ENCODE measurements at places on chromosomes 4 and X.
A peak's percentile ranks its signal among the peaks of the same experiment; 100 is the strongest.

DNA sequence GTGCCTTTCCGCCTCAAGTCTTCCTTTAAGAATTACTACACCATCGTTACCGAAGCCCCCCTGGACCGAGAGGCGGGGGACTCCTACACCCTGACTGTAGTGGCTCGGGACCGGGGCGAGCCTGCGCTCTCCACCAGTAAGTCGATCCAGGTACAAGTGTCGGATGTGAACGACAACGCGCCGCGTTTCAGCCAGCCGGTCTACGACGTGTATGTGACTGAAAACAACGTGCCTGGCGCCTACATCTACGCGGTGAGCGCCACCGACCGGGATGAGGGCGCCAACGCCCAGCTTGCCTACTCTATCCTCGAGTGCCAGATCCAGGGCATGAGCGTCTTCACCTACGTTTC, 2.2 kb downstream of the PCDH10 start:
- peak; percentile 65 for DNase-seq

DNA sequence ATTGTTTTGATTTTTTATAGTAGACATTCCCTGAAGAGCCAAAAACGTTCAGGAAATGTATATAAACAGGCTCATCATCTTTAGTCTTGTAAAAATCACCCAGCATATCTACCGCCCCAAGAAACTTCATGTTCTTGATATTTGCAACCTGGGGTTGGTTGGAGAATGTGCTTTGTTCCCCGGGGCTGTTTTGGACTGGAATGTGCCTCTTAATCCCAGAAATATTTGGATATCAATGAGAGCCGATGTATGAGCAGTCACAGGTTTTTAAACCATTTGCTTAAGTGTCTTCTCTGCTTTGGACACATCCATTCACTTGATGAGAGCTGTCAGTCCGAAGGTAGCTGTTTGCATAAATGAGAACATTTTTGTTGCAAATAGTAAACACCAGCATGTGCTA, 449.7 kb downstream of the PCDH7 start:
- no peak for DNase-seq

DNA sequence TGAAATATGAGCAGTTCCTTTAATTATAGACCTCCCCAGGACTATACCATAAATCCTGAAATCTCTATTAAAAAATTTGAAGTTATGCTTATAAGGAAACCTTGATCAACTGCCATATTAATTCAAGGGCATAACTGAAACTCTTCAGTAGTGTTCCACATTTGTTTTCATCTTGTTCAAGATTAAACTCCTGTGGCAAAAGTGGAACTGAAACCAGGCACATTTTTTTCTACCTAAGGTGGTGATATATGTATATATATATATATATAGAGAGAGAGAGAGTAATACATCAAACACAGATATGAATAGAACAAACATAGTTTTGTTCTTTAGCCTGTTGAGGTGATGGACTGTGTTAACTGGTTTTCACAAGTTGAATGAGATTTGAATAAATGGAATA, 287.9 kb downstream of the DACH2 start:
- no peak for DNase-seq

- no peak for DNase-seq
These were observed 160.0 kb downstream of the HNRNPD start for GRCh38 chr4:82213485-82214417.

GRCh38 chr4:150250293-150250997, 172.2 kb downstream of the DCLK2 start:
- DNase-seq, result no peak

GRCh38 chr4:174429701-174430410, 92.4 kb downstream of the HPGD start:
- DNase-seq, result no peak

DNA sequence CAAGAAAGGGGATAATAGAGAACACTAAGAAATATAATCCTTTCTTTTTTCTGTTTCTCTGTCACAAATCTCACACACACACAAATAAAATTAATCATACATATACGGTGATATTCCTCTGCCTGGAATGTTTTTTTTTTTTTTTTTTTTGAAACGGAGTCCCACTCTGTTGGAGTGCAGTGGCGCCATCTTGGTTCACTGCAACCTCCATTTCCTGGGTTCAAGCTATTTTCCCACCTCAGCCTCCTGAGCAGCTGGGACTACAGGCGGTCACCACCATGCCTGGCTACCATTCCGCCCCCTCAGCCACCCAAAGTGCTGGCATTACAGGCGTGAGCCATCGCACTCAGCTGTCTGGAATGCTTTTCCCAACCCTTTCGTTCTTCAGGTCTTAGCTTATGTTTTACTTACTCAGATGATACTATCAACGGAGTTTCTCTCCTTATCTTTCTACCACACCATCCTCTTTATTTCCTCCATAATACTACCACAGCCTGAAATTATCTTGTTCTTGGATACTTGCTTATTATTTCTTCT, 69.3 kb downstream of the ANKRD17 start:
- DNase-seq, result no peak

DNA sequence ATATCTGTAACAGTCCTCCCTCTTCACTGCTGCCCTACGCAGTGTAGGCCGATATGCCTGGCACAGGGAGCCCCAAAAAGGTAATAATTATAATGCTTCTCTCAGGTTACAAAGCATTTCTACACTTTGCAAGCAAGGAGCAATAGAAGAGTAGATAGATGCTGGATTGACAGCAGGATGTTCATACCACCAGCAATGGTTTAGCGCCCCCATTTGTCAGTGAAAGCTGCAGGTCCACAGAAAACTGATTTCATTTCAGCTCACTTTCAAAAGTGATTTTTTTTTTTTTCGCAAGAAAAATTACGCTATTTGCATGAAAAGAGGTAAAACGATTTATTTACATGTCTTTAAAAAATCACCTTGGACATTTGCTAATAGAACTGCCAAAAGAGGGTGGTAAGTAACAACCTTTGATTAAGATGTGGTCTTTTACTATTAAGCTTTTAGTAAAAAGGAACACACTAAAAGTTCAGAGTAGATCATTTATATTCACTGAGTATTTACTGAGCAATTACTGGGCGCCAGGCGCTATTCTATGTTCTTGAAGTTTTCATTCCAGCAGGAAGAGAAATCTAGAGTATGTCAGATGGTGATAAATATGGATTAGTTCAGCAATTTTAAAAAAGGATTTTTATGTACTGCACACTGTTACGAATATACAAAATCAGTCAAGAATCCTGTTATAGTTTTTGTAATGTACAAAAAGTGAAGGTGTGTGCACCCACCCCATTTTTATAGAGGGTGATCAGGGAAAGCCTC, 34.4 kb downstream of the HPF1 start:
- DNase-seq, result no peak

GRCh38 chrX:25125483-25125882, 109.7 kb upstream of the ARX start:
- no peak for DNase-seq

- no peak for DNase-seq
These were observed 53.7 kb upstream of the NKX1-1 start for GRCh38 chr4:1459722-1460511.

- DNase-seq, result no peak
These were observed 91.6 kb downstream of the SOWAHB start for GRCh38 chr4:76806346-76806745.

DNA sequence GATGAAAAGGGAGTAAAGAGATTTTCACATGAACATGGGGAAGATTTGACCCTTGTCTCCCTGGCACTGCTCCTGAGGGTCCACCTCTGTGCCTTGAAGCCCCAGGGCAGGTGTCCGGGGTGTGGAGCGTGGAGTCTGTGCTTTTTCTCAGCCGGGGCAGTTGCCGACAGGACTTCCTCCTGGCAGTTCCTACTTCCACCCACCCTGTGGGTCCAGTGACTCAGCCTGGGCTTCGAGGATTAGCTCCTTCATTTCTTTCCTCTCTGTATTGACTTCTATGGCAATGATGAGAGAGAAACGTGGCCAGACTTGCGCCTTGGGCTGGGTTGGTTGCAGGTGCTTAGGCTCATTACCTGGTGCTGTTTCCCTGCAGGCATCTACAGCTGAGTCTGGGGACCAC, 35.9 kb upstream of the CLCN4 start:
- DNase-seq, result no peak

DNA sequence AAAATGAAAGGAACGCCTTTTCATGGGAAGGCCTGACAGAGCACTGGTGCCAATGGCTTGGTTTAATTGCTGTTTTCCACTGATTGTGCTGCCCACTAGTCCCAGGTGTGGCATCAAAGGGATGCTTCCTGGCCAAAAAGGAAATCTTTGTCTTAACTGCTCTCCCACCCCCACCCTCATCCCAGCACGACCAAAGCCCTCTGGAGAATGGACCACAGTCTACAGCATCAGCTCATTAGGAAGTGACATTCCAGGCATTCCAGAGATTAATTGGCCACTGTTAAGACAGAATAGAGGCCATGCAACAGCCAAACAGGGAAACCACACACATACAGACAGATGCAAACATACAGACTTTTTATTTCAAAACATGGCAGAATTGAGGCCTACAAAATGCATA, 143.2 kb downstream of the LHFPL1 start:
- DNase-seq, result no peak

- DNase-seq, result no peak
These were observed 1.6 kb downstream of the CXCL1 start for GRCh38 chr4:73870768-73871167.

DNA sequence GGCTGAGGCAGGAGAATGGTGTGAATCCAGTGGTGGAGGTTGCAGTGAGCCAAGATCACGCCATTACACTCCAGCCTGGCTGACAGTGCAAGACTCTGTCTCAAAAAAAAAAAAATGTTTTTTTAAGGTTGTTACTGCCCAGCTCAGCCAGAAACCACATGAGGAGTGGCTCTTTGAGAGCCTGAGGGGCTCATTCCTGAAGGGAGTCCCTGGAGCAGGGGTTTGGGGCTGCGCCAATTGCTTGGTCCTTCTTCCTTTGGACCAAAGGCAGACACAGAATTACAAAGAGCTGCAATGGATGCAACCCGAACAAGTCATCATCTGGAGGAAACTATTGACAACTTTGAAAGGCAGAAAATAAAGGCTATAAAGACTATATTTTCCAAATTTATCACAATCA, 60.6 kb upstream of the WWC2 start:
- DNase-seq, result no peak

DNA sequence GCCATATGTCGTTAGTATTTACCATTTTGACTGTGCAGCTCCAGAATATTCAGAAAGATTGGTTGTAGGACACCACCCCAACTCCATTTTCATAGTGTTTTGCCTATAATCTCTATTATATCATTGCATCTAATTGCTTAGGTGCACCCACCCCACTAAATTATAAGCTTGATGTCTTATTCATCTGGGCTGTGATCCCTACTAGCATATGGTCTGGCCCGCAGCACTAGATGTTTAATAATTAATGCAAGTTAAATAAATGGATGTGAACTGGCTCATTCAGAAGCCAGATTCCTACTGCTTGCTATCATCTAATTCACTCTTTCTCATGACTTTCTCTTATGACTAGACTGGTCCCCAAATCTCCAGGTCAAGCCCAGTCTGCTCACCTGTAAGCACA, 143.5 kb downstream of the RELL1 start:
- DNase-seq, result no peak

DNA sequence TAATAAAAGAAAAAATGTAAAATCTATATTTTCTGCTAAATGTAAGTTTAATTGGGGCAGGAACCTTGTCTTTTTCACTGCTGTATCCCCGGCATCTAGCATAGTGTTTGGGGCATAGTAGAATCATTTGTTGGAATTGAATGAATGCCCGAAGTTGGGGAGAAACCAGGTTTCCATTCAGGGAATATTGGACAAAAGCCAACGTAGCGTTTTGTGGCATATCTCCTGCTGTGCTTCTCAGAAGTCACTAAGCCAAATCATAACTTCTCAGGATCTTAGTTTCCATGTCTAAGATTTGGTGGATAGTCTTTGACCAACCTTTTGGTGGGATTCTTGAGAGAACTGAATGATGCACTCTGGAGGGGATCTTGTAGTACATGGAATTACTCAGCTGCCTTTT, 42.0 kb upstream of the PGRMC2 start:
- no peak for DNase-seq

- no peak for DNase-seq
These were observed 6.1 kb downstream of the AKAP17A start for GRCh38 chrX:1597345-1598020.

DNA sequence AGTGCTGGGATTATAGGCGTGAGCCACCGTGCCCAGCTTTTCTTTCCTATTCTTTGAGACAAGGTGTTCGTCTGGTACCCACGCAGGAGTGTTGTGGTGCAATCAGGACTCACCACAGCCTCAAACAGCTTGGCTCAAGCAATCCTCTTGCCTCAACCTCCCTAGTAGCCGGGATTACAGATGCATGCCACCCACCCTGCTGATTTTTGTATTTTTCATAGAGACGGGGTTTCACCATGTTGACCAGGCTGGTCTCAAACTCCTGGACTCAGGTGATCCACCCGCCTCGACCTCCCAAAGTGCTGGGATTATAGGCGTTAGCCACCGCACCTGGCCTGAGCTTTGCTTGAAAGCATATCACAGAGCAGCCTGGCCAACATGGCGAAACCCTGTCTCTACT, 1.5 kb upstream of the CRLF2 start:
- DNase-seq, result no peak

DNA sequence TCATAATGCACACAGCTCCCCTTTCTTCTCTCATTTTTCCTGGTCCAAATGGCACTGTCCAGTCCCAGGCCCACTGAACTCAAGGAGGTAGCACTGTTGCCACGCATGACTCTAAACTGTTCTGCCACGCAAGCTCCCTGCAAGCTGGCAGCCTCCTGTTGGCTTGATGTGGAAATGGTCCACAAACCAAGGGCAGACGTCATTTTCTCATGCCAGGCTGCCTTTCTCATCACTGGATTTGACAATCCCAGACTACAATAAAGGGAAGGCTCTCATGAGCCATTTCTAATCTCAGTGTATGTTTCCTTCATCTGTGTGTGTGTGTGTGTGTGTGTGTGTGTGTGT, 22.4 kb downstream of the OTOP1 start:
- DNase-seq, result no peak

DNA sequence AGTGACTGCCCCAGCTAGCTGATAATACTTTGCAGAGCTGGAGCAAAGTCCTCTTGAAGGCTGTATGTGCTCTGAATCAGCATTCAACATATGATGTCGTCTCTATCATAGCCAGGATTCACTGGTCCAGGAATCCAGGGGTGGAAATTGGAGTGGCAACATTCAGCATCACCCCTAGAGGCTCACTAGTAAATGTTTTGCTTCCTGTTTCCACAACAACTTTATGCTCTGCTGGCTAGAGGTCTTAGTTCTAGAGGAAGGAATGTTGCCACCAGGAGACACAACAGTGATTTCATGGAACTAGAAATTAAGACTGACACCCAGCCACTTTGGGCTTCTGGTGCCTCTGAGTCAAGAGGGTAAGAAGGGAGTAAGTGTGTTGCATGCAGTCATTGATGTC, 11.3 kb downstream of the MAGEA1 start:
- no peak for DNase-seq
